ENCODE measurements at places on chromosomes 4 and X.

GRCh38 chr4:123843137-123843536 is 446.5 kb downstream of the SPRY1 start:
- no peak for DNase-seq

GRCh38 chrX:14837155-14837554 is 35.7 kb downstream of the FANCB start:
- DNase-seq, result no peak

- no peak for DNase-seq
Measured at GRCh38 chr4:139469216-139469615, 15.3 kb downstream of the RAB33B start.

DNA sequence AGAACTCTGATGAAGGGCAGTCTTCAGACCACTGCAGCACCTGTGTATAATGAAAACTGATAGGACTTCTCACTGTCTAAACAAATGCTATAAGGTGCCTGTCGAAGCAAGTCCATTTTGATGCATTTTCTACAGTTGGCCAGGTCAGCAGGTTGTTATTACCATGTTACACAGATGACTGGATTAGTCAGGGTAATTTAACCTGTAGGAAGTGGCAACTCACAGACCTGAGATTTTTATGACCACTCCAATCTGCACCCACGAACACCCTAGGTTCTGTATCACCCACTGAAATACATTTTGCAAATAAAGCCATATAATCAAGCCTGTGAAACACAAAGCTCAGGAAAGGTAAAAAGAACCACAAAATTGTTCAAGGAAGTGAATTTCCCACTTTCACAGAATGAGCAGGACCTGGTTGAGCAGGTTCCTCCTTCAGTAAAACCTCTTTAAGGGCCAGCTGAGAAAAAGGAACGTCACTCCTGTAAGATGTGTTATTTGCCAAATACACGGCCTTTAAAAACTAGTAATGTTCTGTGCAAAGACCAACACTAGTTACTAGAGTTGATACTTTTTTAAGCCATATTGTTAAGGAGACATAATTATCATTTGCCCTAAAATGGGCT is 12.7 kb downstream of the MAML3 start:
- DNase-seq, result no peak

DNA sequence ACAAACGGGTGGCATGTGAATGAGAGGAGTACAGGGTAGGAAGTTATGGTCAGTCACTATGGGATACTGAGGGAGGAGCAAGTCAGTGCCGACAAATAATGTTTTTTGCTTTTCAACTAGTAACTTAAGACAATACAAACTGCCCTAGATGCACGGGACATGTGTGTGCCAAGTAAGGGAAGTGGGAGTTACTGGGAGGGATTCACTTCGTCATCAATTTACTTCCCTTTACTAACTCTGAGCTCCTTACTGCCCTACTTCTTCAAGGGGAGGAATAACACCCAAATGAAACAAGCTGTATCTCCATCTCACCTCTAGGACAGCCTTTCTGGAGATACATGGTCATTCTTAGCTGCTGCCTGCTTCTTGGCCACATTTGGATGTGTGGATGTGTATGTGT is 97.7 kb downstream of the DGKK start:
- no peak for DNase-seq

DNA sequence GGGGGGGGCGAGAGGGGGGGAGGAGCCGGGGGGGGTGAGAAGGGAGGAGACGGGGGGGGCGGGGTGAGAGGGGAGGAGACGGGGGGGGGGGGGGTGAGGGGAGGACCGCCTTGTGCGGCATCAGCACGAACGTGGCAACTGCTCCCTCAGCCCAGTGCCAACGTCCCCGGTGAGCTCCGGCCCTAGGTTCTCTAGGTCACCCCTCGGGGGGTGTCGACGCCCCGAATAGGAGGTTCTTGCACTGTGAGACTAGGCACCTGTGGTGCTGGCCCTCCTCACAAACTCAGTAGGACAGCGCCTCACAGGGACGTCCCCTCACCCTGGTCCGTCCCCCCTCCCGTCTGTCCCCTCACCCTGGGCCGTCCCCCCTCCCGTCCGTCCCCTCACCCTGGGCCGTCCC is 21.5 kb upstream of the GTPBP6 start:
- DNase-seq, result no peak

GRCh38 chrX:71493111-71493613 is 39.7 kb upstream of the OGT start:
- DNase-seq, result no peak

GRCh38 chr4:80311130-80311529 is 24.4 kb upstream of the CFAP299 start:
- DNase-seq, result no peak

Measured in A549 (cell line).